Caki2 (cell line): ENCODE measurements at places on chromosomes 6 and 20. TPM values are rescaled to one million over a fixed set of nuclear protein-coding genes. Genes with fewer than 3 reads are reported as not detected.

GRCh38 chr6:159252955-159253508 lies 83.8 kb downstream of the FNDC1 start:
- DNase-seq = peak; percentile 51

DNA sequence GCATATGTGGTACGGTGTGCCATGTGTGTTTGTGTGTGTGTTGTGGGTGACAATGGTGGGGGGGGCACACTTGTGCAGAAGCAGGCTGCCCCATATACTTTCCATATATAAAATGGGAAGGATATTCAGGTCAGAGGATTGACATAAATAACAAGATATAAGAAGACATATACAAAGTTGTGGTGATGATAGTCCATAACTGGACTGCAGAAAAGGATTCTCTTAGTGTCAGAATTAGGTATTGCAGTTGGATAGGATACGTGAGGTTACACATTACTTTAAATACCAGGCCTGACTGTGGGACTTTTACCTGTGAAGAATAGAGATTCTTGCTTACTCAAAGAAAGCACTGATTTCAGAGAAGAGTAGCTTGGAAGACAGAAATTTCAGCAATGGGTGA lies 1260.3 kb downstream of the EPHA7 start:
- DNase-seq = no peak

DNA sequence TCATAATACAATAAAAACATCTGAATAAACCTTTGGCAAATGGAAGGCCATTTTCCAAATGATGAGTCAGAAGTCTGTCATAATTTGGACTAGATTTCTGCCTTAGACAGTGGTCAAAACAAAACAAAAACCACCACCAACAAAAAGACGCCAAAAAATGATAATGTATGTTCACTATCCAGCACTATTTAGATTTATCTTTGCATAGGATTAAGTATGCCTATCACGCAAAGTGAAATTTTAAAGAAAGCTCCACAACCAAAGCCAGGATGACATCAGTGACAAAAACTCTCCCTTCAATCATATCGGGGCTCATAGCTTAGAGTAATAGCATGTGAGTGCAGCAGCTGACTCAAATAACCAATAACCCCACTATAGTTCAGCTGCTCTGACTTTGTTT lies 201.9 kb downstream of the MOXD1 start:
- DNase-seq = no peak

- DNase-seq = no peak
Observed at GRCh38 chr6:138689849-138690248, 83.7 kb upstream of the CCDC28A start.

- no peak for DNase-seq
Observed at GRCh38 chr6:168414336-168415097, 26.5 kb upstream of the SMOC2 start.

- DNase-seq = no peak
Observed at GRCh38 chr20:6705926-6706548, 61.4 kb upstream of the BMP2 start.

DNA sequence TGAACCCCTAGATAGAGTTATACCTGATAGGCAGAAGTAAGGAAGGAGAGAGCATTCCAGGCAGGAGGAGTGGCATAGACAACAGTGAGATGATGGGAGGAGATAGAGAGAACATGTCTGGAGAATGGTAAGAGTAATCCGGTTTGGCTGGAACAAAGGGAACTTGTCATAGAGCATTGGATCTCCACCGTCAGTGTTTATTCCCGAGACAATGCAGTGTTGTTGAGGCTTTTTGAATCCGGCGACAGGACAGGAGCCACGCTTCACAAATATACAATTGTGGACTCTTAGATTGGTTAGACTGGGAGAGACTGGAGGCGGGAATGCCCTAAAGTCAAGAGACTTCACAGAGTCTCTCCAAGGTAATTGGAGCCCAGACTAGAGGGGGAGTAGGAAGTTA lies 119.8 kb downstream of the ANKS1A start:
- DNase-seq = no peak

- no peak for DNase-seq
Observed at GRCh38 chr20:7399575-7399974, 540.7 kb downstream of the HAO1 start.

GRCh38 chr6:138652824-138653223 lies 120.7 kb upstream of the CCDC28A start:
- DNase-seq = no peak

GRCh38 chr20:37218441-37218840 lies 39.1 kb upstream of the MROH8 start:
- no peak for DNase-seq

DNA sequence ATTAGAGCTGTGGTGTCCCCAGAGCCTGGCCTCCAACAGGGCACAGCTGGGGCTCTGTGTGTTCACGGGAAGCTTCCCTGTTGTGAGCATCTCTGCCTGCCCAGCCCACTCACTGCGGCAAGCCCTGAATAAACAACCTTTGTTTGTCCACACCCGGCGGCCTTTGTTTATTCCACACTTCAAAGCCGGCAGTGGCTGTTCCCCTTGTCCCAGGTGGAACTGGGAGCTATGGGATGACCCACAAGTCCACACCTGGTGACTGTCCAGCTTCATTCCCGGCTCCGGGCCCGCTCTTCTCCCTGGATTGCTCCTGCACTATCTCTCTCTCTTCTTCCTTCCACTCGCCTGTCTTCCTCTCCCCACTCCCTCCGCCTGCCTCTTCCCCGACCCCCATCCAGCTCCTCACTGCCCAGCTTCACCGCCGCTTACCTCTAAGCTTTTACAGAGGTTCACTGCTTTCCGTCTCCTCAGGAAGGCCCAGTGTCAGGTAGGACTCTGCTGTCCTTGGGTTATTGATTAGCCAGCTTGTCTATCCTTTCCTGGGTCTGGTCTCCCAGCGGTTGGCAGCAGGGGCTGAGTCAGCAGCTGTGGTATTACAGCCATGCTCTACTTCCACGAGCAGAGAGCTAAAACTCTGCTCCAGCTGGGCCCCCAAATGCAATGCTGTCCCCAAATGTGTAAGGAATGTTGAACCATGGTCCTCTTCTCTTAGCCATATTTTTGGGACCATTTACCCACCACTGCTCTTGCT lies 17.8 kb downstream of the DACT2 start:
- DNase-seq = peak; percentile 70

GRCh38 chr20:35006531-35006971 lies 50.9 kb downstream of the MYH7B start:
- DNase-seq = no peak

DNA sequence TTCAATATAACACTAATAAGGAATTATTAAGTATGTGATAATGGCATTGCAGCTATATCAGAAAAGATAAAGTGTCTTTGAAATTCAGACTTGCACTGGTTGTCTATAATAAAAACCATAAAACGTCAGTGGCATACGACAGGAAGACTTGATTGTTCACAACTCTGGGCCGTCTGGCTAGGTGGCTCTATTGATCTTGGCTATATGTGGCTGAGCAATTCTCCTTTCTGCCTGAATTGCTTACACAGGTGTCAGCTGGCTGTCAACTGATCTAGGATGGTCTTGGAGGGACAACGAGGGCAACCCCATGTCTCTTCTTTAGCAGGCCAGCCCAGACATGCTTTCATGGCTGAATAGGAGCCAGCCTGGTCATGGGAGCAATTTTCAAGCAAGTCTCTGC lies 359.1 kb downstream of the QKI start:
- DNase-seq = no peak

- DNase-seq = no peak
Observed at GRCh38 chr20:53402233-53403005, 191.2 kb downstream of the ZNF217 start.

DNA sequence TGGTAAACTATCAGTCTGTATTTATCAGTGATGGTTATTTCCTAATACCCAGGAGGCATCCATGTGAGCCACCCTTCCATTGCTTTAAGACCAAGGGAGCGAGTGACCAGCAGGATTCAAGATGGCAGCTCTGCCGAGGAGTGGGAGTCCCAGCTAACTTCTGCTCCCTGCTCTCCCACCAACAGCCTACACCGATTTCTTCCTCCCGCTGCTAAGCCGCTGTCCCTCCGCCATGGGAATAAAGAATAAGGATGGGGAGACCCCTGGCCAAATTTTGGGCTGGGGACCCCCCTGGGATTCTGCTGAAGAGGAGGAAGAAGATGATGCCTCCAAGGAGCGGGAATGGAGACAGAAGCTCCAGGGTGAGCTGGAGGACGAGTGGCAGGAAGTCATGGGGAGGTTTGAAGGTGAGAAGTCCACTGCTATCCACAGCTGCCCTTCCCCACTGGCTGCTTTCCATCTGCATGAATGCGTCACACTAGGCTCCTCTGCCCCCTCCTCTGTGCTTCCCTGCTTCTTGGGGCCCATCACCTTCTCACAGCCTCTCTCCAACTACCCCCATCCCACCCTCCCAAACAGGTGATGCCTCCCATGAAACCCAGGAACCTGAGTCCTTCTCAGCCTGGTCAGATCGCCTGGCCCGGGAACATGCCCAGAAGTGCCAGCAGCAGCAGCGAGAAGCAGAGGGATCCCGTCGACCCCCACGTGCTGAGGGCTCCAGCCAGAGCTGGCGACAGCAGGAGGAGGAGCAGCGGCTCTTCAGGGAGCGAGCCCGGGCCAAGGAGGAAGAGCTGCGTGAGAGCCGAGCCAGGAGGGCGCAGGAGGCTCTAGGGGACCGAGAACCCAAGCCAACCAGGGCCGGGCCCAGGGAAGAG lies 10.3 kb downstream of the NFKBIL1 start:
- DNase-seq = no peak

- DNase-seq = no peak
Observed at GRCh38 chr6:168469521-168469920, 28.5 kb downstream of the SMOC2 start.

The SLCO4A1 gene
- total RNA-seq = 65.5 and 77.6 TPM in 2 replicates

The DLL1 gene
- 0.49 and 1.1 TPM in 2 replicates for total RNA-seq

The ADAM33 gene
- not detected in 2 replicates for total RNA-seq

The TGM2 gene
- total RNA-seq = 144 and 178 TPM in 2 replicates

The SLC22A2 gene
- total RNA-seq = 0.10 TPM in 1 of 2 replicates, not detected in the other

The QKI gene
- 65.6 and 76.1 TPM in 2 replicates for total RNA-seq

The TREML1 gene
- not detected in 2 replicates for total RNA-seq

The IL17F gene
- not detected in 2 replicates for total RNA-seq

The SLC17A3 gene
- total RNA-seq = 1.5 and 29.5 TPM in 2 replicates

The HIVEP2 gene
- 3.0 and 3.5 TPM in 2 replicates for total RNA-seq

The EYA4 gene
- 0.17 TPM in 1 of 2 replicates, not detected in the other for total RNA-seq

The BLTP3A gene
- total RNA-seq = 3.5 and 5.6 TPM in 2 replicates

The SIRPB2 gene
- not detected in 2 replicates for total RNA-seq

The ATP6V1G2 gene
- total RNA-seq = 0.14 and 0.64 TPM in 2 replicates

The OTOR gene
- total RNA-seq = not detected in 2 replicates

The FRS3 gene
- total RNA-seq = 2.0 and 2.8 TPM in 2 replicates
